ENCODE measurements at places on chromosomes 3 and 15.

DNA sequence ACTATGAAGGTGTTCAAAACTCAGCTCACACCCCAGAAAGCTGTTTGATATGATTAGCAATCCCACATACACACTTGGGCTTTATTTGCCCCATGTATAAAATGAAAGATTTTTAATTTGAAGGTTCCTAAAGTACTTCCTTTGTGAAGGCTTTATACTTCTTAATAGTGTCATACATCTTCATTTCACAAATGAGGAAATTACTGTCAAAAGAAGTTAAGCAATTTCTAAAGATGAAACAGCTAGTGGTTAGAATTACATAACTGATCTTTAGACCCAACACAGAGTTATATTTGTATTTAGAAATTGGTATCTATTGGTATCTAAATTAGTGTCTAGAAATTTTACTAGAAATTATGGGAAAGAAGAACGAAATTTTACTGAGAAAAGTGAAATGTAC, 7.1 kb downstream of the CD200R1 start:
- DNase-seq, result no peak

- no peak for DNase-seq
Measured at GRCh38 chr15:94793641-94794040, 562.3 kb downstream of the MCTP2 start.

GRCh38 chr3:191239407-191240031, 40.5 kb downstream of the OSTN start:
- DNase-seq, result no peak

DNA sequence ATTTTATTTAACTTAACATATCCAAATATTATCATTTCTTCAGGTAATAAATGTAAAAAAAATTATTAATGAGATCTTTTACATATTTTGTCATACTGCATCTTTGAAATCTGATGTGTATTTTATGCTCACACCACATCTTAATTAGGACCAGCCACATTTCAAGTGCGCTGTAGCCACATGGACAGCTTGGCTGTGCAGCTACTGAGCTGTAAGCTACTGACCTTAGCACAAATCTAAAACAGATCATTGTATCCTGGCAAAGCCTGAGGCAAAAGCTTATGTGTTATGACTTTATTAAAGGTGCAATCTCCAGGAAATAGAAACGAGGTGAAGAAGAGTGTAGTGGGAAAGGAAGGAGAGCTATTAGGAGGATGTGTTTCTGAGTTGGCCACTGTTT, 126.7 kb upstream of the UBE2E2 start:
- DNase-seq, result no peak

GRCh38 chr3:24714436-24714835, 219.8 kb upstream of the THRB start:
- no peak for DNase-seq

DNA sequence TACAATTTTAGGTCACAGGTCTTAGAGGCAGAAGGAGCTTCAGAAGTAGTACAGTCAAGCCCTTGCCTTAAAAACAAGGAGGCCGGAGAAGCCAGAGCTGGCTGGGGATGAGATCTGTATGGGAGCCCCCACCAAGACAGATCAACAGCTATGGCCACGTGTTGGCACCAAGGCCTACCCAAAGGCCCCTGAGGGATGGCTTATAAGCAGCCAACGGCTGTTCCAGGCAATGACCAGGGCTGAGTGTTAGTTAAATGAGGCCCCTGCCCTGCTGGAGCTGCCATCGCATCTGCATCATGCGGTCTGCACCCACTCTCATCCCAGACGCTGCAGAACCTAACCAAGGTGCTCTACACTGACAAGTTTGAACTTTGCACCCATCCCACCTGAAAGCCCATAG, 43.3 kb downstream of the CCDC12 start:
- DNase-seq, result no peak

DNA sequence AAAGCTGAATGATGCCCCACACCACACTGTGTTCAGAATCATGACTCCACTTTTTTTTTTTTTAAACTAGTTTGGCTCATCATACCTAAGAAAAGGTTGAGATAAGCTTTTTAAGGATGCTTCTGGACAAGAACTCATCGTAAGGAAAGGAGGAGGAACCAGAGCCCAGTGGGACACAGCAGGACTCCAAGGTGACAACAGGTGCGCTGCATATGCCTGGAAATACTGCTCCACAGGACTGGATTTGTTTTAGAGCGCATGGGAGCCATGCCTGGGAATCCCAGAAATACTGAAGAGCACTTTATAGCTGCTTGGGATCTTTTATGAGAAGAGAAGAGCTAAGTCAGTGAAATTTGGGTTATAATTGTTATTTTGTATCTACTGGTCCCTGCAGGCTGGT, 93.4 kb downstream of the NEDD4 start:
- DNase-seq, result no peak
